Immature natural killer cell (primary cell): ENCODE measurements at places on chromosomes 11 and 22.

GRCh38 chr22:21861851-21862250 lies 5.6 kb downstream of the MAPK1 start:
- no peak for DNase-seq

DNA sequence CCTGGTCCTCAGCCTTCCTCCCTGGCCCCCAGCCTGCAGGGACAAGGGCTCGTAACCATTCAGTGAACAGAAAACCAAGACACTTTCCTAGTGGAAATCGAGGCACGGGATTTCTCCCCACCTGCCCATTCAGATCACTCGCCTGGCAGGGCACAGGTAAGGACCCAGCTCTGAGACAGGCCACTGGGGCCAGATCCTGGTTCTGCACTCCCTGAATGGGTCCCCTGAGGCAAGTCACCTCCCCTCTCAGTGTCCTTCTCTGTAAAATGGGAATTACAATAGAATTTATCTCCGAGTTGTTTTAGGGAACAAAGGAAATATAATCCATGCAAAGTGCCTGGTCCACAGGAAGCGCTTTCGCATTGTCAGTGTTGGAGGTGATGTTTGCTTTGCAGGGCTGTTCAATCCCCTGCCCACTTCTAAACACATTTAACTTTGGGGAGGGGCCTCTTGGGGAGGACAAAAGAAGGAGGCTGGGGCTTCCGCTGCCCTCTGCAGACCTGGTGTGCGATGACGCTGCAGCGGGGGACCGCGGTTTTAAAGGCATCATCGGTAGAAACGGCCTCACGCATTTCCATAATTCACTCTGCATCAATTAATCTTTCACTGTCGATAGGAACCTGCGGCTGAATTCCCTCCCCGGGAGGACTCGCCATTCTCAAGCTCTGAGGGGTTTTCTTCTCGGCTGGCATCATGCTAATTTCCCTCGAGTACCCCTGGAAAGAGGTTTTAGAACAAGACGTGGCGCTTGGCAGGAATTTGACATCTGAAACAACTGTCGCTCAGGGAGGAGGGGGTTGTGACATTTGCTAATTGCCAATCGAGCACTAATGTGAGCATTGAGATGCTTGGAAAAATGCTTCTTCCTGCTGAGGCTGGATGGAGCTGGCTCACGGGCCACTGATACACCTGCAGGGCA lies 70.4 kb upstream of the FGF3 start:
- DNase-seq, result no peak

DNA sequence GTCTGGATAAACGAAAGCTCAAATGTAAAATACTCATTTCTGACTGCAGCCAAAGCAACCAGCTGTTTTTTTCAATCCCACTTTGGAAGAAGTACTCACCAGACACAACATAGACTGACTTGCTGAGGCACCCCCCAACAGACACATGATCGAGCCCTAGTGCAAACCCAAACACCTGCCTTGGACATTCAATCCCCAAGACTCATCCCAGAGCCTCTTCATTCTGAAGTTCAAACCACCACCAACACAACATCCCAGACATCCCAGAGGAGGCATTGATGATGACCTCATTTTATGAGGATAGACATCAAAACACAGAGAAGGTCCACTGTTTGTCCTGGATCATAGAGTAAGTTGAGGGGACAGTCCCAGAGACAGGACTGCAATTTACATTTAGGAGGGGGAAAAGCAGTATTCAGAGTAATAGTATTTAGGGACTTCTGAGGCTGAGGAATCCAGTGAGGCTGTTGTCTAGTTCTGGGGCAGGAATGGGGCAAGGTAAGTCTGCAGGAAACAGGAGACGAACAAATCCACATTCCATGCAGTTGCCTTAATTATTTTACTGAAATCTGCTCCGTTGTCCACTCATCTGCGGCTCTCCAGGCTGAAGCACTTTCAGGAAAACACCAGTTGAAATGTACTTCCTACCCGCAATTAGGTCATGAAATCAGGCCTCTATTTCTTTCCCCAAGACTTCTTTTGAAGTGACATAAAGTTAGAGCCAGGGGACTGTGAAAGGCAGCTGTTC lies 54.8 kb downstream of the CLPB start:
- no peak for DNase-seq

GRCh38 chr11:58629857-58630256 lies 7.4 kb downstream of the CNTF start:
- DNase-seq, result no peak
